ENCODE measurements at places on chromosomes 1 and 21.

DNA sequence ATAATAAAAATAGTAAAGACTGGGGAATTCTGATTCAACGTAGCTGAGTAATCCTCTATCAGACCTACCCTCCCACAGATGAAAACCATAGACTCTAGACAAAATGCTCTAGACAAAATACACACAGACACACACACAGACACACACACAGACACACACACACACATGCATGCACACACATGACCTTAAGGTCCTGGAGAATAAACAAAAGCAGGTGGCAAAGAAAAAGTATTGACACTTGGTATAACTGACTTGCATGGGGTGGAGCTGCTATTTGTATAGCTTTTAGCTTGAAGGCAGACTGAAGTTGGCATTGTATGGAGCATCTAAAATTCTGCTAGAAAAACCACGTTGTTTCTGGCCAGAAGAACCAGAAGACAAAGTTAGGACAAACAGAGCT, 29.3 kb downstream of the C1orf141 start:
- DNase-seq, result no peak

DNA sequence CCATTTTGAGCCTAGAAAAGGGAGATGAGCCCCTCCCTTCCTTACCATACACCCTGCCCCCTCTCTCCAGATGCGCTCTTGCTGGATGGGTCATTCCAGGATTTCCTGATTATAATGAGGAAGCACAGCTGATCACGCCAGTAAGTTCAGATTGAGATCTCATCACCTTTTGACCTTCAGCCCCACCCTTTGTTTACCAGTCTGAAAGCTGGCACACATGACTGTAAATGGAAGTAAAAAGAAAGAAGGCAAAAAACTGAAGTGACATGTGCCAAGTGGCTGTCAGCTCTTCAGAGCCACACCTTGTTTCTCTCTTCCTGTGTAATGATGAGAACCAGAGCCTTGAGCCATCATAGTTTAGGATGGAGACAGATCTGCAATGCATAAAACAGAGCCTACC, 27.9 kb downstream of the S1PR1 start:
- DNase-seq, result no peak

GRCh38 chr1:45929257-45929687, 125.9 kb downstream of the MAST2 start:
- no peak for DNase-seq

GRCh38 chr1:205580923-205581180, 51.0 kb downstream of the ELK4 start:
- DNase-seq, result no peak

GRCh38 chr1:39333296-39333695, 128.8 kb downstream of the MACF1 start:
- no peak for DNase-seq

DNA sequence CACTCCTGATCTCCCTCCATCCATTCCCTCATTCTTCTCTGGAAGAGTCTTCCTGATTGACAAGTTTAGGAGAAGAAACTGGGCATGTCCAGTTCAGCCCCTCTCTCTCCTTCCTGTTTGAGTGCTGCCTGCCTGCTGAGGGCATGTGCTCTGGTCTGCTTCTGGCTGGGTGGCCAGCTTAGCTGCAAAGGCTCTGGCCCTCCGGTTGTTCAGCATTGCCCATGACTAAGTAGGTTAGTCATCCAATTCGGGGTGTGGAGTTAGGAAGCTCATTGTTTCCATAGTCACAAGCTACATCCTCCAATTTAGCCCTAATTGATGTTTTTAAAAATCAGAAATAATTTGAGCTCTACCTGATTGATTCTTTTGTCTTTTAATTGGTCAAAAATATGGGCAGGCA, 25.6 kb upstream of the PLA2G2E start:
- DNase-seq, result no peak

DNA sequence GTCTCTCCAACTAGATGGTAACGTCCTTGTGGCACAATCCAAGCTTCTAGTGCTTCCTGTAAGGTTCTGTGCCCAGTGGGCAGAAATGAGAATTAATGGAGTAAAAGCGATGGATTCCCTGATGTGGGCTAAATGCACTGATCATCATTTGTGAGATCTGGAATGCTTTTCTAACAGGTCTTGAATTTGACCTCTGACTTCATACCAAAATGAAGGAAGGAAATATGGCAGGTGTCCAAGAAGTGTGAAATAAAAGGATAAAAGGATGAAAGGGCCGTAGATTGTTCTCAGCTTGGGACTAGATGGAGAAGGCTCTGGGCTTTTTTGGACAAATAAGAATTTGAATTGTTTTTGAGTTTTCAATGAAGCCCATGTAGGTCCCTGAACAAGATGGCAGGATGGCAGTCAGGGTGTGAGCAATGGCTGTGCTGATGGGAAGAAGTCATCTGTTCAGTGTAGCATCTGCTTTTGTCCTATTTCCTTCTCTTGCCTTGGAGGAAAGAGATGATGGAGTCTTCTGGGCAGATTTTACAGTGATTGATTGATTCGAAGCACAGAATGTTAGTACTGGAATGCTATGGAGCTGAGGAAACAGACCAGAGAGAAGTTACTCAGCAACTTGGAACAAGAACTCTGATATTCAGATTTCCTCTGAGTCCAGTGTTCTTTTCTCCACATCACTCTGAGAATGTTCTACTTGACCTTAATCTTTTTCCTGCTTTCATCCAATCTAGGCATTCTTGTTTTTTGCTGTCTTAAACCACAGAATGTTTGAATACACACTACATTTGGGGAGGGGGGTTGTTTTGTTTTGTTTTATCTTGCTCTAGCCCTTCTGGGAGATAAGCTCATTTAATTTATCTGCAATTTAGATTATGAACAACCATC, 286.0 kb downstream of the HLX start:
- DNase-seq, result no peak

GRCh38 chr1:112470966-112471365, 37.8 kb upstream of the WNT2B start:
- DNase-seq, result no peak

GRCh38 chr21:35922618-35923017, 137.7 kb downstream of the SETD4 start:
- no peak for DNase-seq

DNA sequence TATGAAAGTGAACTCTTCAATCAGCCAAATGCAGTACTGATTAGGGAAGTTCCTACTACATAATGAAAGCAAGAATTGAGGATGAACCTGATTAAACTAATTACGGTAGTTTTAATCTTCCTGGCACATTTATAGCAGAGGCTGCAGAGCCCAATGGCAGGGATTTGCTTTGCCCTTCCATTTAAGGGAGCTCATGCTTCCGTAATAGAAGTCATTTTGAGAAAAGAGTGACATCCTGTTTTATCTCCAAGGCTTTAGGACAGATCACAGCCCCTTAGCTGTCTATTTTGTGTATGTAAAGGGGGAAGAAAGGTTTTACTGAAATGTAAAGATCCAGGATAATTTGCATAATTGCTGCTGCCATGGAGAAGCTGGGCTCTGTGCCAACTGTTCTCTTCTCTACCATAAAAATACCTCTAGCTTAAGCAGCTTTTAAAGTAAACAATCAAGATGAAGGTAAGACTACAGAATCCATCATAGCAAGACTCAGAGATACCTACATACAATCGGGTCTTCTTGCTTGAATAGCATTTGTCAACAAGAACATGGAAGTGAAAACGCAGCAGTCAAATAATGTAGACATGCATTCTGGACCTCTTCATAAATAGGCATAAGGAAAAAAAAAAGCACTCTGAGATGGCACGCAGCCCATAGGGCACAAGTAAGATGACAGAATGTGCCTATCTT, 62.5 kb downstream of the ASH1L start:
- peak; percentile 43 for DNase-seq

DNA sequence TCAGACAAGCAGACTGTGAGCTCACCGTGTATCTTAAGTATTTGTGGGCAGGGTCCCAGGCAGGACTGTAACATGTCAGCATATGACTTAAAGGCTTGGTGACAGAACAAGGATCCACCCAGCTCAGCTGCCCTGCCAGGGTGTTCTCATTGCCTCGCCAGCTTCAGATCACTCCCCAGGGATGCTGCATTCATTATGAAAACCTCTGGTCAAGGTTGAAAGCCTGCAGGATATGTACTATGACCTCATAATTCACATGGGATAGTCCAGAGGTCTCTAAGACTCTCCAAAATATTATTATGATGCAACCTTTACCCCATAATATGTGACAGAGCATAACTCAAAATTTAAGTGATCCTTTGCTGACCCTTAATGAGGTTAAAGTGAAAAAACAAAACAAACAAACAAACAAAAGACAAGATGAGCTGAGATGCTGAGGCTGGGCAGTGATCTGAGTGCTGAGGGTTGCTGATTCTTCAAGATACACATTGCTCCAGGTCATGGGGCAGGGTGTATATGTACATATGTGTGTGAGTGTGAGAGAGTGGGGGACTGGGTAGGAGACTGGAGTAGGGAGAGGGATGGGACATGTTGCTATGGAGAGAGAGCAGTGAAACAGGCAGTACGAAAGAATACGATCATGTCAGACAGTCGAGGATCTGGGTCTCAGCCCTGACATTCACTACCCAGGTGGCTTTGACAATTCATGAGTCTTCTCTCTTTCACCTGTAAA, 98.8 kb upstream of the DUSP10 start:
- DNase-seq, result no peak

DNA sequence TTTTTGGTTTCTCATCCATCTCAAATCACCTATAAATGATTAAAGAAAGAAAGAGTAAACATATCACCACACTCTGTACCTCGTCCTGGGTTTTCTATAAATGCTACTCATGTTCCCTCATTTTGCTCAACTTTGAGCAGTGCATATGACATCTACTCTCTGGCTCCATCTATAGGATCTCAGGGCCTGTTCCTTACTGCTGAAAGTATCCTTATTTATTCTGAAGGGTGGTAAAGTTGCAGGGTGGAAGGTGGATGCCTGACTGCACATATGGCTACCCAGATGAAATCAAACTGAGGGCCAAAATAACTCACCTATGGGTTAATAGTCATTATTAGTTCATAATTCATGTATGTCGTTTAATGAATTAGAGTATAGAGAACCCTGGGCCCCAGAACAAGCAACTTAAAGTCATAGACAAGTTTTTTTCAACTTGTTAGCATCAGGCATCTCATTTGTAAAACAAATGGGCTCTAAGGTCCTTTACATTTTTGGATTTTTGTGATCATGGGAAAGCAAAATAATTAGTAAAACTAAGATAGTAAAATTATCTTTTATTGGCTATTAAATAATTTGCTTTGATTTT, 46.5 kb downstream of the NCF2 start:
- no peak for DNase-seq

GRCh38 chr1:204219971-204220616, 6.3 kb upstream of the GOLT1A start:
- DNase-seq, result no peak

DNA sequence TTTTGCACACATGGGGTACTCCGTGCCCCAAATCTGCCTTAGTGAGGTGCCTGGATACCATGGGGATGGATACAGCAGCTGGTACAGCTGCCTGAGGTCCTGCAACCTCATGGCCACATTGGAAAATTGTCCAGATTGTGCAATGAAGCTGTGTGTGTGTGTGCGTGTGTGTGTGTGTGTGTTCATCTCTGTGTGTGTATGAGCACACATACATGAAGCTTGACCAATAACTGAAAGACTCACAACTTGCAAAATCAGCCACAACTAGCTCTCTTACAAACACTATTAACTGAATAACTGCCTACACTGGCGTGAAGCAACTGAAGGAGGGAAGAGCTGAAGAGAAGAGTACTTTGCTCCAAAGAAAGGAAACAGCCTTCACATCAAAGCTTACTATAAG, 78.1 kb downstream of the ERG start:
- no peak for DNase-seq

GRCh38 chr1:15352128-15352957, 57.3 kb upstream of the EFHD2 start:
- peak; percentile 79 for DNase-seq

GRCh38 chr1:30919025-30919881, 10.7 kb upstream of the SDC3 start:
- no peak for DNase-seq

DNA sequence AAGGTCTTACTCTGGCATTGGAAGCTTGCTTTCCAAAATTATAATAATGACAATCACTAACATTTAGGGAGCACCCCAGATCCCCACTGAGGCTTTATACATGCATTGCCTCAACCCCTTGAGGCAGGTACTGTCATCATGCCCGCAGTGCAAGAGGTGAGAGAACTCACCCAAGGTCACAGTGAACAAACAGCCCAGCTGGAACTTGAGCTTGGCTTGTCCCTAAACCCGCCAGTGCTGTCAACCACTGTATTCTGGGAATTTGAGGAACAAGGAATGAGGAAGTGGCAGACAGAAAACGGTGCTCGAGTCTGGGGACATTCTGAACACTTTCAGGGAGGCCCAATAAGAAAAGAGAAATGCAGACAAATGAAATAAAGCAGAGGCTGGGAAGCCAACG, 34.6 kb upstream of the TLR5 start:
- no peak for DNase-seq

- DNase-seq, result no peak
These were observed 25.7 kb downstream of the COA6 start for GRCh38 chr1:234398849-234399381.

DNA sequence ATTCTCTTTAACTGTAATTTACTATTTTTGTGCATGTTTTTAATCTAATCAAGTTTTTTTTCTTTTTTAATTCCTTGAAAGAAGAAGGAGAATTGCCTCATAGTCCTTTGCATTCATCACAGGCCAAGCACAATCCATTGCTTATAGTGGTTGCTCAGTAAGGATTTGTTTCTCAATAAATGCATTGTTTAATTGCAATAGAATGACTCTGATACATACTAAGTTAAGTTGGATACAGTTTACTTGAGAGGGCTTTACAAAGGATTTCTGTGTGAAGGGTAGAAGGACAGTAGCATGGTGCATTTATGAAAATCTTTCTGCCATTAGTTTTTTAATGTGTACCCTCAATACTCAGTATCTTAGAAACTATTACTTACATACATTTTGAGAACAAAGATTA, 186.2 kb downstream of the LRRIQ3 start:
- DNase-seq, result no peak

- DNase-seq, result no peak
These were observed 194.8 kb downstream of the NFIA start for GRCh38 chr1:61277121-61277690.

DNA sequence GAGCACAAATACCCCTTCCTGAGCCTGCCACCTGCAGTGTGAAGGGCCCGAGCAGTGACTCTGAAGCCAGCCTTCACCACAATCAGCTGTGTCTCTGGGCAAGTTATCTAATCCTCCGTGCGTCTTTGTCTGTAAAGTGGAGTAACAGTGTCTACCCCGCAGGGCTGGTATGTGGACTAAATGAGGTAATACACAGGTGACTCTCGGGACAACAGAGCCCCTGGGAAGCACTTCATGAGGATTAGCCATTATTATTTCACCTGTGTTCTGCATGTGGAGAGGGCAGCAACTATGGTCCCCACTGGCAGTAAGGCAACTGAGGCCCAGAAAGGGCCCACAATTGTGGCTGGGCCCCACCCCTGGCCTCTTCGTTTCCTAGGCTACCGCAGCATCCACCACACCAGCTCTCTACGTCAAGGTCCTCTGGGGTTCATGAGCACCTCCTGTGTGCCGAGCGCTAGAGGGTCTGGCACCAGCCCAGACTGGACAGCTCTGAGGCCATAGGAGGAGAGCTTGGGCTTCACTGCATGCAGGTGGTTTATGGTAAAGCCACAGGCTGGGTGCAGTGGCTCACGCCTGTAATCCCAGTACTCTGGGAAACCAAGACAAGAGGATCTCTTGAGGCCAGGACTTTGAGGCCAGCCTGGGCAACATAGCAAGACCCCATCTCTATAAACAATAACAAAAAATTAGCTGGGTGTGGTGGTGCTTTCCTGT, 41.3 kb upstream of the LRP8 start:
- no peak for DNase-seq
